ENCODE measurements at places on chromosomes 7 and 10.

DNA sequence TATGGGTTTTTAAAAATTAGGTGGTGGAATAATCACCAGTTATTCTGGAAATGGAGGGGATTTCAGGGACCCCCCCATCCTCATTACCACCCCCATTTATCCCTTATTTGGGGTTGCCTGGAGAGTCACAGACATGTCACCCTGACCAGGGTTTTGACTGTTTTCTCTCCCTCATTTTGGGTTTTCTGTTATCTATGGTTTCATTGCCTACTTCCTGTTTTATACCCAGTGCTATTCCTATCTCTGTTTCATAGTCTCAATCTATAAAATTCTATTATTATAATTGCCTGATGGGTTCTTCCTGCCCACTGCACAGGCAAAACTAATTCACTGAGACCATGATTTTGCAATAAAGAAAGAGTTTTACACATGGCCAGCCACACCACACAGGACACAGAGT is 15.9 kb upstream of the FAM221A start:
- no peak for DNase-seq

DNA sequence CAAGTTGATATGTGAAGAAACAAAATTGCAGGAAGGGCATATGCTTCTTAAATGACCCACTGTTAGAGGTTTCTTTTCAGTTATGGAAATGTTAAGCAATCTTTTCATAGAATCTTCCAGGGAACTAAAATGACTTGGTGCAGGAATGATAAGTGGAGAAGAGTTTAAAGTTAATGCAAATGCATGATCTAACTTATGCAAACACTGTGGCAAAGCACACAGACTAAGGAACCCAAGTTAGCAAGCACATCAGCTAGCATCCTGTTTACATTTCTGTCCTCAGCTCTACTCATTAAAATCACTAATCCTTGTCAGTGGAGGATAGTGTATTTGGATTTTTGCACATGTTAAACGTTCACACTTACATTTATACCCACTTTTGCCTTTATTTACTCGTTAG is 9.3 kb downstream of the CLCN1 start:
- DNase-seq, result no peak

DNA sequence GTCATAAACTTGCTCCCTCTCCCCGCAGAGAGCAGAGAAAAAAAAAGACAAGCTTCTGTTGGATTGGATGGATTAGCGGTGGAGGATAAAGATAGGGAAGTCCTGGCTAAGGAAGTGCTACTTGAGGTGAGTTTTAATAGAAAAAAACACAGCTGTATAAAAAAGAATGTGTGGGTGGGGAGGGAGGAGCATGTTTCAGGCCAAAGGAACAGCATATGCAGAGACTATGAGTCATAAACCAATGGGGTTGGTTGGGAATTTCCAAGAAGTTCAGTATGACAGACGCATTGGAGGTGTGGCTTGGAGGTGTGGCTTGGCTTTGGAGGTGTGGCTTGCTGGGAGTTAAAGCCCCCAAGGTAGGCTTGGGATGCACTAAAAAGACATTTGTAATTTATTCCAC is 103.0 kb upstream of the LSM8 start:
- peak; percentile 78 for DNase-seq

GRCh38 chr7:143519411-143520131 is 41.9 kb downstream of the TAS2R41 start:
- peak; percentile 70 for DNase-seq

DNA sequence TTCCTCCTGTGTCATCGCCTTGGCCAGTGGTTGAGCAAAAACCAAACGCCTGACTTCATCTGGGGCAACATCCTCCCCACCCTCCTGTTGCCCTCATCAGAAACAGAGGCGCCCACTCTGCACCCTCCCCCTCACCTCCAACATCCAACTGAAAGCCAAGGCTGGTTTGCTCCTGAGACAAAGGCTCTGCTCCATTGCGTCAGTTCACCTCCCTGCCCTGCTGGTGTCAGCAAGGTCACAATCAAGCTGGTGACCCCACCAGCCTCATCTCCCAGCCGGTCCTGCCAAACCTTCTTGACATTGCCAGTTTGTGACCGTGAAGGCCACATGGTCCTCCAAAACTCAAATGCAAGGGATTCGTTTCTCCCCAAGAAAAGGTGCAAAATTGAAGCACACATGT is 131.7 kb upstream of the ADAM12 start:
- no peak for DNase-seq

DNA sequence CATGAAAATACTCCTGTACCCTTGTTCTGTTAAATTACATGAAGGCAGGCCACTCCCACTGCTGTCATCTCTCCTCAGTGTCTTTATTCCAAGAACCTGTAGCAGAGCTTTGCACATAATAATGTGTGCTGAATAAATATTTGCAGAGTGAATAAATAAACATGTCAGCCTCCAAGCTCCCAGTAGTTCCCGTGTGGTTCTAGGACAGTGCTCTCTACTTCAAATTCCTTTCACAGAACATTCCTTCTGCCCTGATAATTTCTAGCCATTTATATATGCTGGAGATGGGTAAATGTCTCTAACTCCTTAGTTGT is 20.3 kb upstream of the HYAL4 start:
- no peak for DNase-seq

GRCh38 chr7:34091321-34091917 is 186.1 kb downstream of the BMPER start:
- DNase-seq, result no peak

- no peak for DNase-seq
Observed at GRCh38 chr10:15572531-15573045, 147.1 kb downstream of the ITGA8 start.

DNA sequence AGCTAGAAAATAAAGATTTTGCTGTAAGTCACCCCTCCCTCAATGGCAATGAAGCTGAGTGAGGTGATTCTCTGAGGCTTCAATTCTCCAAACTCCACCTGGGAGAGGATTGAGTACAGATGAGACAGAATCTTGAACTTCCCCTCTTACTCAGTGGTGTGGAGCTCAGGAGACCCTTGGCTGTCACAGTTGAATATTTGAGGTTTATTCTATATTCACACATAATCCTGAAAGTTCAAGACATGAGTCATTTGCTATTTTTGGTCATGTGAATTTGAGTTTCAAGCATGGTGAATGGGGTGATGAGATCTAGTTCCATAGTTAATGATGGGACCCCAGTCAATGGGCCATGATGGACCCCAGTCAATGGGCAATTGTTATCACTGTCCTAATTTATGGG is 13.9 kb upstream of the TECTB start:
- no peak for DNase-seq

- DNase-seq, result no peak
Observed at GRCh38 chr7:52586704-52587103, 448.7 kb upstream of the POM121L12 start.

DNA sequence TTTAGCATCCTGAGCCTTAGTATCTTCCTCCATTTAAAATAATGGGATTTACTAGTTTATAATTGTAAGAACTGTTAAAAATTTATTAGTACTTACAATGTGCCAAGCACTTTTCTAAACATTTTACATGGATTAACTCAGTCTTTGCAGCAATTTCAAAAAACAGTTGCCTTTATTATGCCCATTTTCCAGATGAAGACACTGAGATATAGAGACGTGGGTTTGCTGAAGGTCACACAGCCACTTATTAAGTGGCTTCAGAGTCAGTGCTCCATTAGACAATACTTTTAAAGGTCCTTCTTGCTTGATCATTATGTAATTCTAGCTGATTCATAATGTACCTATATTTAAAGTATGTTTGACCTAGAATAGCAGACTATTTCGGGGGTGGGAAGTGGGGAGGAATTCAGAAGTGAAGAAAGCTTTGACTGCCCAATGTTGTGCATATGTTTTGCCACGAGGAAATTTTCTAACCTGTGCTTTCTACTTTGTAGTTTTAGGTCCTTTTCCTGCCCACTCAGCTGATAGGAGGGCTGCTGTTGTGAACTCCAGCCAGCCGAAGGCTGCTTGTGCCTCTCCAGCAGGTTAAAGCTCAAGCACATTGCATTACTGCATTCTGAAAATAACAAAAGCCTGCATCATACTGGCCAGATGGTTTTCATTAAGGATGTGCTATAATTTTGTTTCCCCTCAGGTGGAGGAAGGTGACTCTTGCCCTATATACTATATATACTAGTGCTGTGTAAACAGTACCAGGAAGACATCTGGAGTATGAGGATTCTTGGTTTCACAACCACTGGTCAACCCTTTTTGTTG is 4.3 kb downstream of the PLEKHA8 start:
- no peak for DNase-seq

- DNase-seq, result no peak
Observed at GRCh38 chr7:108515013-108515412, 10.9 kb downstream of the PNPLA8 start.

DNA sequence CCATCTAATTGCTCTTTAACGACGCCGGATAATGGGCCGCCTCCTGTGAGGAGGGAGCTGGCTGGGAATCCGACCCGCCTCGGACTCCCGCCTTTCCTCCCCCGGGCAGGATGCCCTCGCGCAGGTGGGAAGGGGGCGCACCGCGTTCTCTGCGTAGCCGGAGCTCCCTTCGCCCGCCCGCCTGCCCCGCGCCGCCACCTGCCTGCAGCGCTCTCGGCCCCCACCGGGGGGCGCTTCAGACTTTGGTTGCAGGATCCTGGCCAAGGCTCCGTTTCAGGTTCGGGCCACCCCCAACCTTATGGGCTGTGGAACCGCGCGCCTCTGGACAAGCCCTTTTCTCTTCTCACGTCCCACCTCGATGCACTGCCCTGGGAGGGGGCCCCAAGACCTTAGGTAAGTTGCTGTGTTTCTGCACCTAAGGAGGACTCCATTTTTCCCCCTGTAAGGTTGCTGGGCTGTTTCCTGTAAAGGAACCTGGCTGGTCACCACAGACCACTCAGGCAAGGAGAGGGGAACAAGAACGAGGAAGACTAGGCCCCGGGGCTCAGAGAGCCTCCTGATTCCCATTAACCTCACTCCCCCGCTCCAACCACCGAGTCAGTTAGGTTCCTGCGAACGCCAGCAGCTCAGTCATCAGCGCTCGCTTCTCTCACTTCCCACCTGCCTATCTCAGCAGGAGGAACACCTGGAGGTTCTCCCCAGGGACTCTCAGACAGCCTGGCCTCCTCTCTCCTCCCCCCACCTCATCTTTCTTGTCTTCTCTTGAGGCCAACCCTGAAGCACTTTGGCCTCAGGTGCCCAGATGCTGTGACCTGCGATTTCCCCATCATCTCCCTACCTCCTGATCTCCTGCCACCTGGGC is 11.3 kb upstream of the KAZALD1 start:
- DNase-seq, result no peak

Measured in non-pigmented ciliary epithelial cell (primary cell).